Cerebellar cortex (tissue), 1 donor: ENCODE measurements at places on chromosomes 11 and 22.
A peak's percentile ranks its signal among the peaks of the same experiment; 100 is the strongest.

GRCh38 chr11:17730608-17731462, 3.7 kb upstream of the KCNC1 start:
- peak; percentile 99 for DNase-seq

DNA sequence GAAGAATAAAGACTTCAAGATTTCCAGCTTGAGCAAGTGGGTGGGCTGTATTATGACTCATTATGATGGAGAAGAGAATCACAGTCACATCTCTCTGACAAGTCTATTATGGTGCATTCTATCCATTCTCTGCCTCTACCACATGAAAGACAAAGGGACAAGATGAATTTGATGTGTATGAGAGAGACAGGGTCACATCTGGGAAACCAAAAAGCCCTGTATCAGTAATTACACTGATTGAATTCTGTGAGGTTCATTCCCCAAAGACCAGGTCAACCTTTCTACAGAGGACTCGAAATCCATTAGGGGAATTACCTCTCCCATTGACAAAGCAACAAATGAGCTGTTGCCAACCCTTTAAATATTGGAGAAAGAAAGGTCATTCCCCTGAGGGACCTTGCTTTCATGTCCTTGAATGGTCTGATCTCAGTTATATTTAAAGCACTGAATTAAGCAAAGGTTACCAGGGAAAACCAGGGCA, 109.6 kb downstream of the USP35 start:
- no peak for DNase-seq

- DNase-seq = no peak
Observed at GRCh38 chr11:111231836-111232235, 13.7 kb upstream of the POU2AF2 start.

DNA sequence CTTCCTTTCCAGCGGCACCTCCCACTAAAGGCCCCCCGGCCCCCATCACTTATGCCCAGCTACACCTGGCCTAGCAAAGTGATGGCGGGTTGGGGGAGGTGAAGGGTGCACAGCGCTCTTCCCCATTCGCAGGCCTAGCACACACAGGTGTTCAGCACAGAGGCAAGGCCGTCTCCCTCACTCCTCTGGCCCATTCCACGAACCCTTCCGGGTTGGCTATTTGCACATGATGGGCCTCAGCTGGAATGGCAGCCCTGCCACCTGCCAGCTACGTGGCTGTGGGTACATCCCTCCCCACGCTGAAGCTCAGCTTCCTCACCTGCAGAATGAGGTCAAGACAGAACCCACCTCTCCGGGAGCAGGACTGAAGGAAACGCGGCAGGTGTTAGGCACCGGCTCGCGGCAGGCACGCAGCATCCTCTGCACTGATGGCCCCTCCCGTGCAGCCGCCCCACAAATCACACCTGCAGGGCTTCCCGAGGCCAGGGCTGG, 4.8 kb downstream of the KIAA0930 start:
- DNase-seq = no peak

GRCh38 chr11:31844351-31844750, 33.2 kb upstream of the PAX6 start:
- no peak for DNase-seq

GRCh38 chr11:113507341-113507740, 32.1 kb upstream of the DRD2 start:
- DNase-seq = no peak

DNA sequence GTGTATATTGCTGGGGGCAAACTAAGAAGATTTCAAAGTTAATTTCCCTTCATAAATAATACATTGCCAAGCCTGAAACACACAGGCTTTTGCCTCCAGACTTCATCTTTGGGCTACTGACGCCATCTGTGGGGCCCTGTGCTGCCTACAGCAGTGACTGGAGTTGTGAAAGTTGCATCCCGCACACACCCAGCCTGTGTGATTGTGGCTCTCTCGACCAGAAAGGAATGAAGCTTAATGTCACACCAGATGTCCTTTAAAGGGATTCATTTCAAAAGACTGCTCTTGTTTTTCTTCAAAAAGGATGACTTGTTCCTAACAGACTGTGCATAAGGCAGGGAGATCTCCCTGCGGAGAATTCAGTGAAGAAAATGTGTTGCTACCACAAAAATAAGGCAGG, 210.5 kb downstream of the FAM181B start:
- no peak for DNase-seq

DNA sequence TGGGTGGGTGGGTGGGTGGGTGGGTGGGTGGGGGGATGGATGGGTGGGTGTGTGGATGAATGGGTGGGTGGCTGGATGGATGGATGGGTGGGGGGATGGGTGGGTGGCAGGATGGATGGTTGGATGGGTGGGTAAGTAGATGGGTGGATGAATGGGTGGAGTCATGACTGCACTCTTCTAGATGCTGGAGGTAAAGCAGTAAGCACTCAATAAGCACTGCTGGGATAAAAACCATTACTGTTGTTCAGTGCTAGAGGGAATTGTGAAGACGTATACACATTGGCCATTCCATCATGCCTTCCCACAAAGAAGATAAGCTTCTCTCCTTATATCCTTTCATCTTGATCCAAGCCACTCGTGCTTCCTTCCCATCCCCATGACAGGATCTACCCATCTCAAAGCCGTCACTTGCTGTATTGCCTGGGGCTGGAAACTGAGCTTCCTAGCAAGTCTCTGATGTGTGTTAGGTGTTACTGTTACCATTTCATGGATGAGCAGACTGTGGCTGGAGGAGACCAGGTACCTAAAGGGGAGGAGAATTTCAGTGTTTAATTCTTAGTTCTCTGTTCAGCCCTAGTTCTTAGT, 74.8 kb downstream of the MICAL2 start:
- DNase-seq = no peak

- no peak for DNase-seq
Observed at GRCh38 chr11:64757549-64758329, 2.0 kb downstream of the PYGM start.

DNA sequence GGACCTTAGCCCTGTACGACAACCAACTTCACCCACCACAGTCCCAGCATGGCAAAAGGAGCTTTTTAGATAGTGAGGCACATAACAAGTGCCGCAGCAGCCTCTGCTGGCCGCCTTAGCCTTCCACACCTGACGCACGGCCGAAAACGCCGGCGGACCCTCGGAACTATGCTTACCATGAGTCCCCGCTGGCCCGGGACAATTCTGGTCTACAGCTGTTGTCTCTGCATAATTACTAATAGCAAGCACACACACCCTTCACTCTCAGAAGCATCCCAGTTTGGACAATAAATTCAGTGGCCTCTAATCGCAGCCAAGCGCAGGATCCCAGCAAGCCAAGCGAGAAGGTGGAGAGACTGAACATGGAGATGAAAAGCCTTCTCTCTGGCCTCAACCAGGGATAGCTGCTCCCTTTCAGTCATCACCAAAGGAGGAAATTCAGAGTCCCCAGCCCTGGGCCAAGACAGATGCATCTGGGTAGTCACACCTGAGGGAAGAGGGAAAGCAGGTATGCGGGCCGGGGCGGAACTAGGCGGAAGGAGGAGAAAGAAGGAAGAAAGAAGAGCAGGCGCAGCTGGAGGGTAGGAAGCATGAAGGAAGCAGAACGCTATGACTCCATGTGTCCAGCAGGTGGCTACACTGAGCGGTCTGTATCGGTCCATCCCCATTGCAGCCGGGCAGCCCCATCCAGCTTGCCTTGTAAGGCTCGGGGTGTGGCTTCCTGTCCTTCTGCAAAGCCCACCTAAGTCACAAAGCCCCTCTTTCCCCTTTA, 40.3 kb downstream of the BUD13 start:
- DNase-seq = peak; percentile 67

DNA sequence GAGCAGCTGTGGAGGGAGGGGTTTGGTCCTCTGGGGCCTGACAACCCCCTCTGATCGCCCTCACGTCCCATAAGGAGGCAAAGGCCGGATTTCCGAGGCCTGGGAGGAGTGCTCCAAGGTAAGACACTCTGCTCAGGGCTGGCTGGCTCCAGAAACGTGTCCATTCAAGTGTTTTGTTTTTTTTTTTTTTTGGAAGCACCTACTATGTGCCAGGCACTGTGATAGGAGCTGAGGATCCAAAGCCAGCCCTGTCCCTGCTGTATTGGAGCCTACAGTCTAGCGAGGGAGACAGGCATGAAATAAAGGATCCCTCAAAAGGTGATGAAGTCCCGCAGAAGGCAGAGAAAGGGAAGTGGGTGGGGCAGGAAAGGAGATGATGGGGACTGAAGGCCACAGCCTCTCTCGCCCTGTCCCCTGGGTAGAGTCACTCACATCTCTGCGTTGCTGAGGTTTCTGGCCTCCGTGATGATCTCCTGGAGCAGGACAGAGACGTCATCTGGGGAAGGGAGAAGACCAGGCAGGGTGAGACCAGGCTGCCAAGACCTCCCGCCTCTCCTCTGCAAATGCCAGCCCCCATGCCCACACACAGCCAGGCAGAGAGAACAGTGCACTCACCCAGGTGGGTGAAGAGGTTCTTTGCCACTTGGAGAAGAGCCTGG, 89.2 kb downstream of the PDE2A start:
- DNase-seq = no peak

DNA sequence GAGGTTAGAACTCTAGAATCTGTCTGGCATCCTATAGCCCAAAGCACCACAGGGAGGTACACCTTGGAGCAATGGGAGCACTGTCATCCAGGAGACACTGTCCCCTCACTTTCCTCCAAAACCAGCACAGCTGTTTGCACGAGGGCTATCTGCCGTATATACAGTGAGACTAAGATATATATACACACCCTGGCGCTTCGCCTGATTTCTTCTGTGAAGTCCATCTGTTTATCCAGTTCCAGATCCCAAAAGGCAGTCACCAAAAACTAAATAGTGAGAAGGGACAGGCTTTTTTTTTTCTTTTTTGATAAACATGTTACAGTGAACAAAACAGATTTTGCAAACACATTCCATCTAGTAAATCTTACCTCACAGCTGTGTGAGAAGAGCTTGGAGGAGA, 68.5 kb downstream of the ARFGAP2 start:
- DNase-seq = no peak

DNA sequence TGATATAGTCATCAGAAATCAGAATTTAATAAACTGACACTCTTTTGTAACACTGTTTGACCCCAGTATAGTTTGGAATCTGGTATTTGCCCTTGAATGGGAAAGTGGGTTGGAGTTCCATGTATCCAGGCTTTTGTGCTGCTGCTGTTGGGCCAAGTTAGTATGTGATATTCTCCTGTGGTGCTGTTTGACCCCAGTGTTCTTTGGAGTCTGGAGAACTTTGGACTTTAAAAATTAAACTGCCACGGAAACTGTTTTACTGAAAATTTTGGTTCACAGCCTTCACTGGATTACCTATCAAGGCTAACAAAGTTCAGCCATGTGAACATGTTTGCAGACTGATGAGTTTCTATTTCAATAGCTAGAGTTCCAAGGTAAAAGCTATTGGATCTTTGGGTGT, 740 bp downstream of the GLYATL1 start:
- no peak for DNase-seq

- DNase-seq = no peak
Observed at GRCh38 chr11:36730761-36731160, 132.7 kb upstream of the RAG2 start.

- DNase-seq = no peak
Observed at GRCh38 chr11:75236062-75236461, 4.5 kb upstream of the TPBGL start.

- no peak for DNase-seq
Observed at GRCh38 chr11:104104664-104105063, 59.3 kb downstream of the PDGFD start.
